ENCODE measurements at places on chromosomes 6 and 20.

GRCh38 chr20:23776067-23776771 is 25.5 kb upstream of the CST1 start:
- no peak for DNase-seq

GRCh38 chr6:10460096-10460495 is 45.2 kb upstream of the TFAP2A start:
- no peak for DNase-seq

DNA sequence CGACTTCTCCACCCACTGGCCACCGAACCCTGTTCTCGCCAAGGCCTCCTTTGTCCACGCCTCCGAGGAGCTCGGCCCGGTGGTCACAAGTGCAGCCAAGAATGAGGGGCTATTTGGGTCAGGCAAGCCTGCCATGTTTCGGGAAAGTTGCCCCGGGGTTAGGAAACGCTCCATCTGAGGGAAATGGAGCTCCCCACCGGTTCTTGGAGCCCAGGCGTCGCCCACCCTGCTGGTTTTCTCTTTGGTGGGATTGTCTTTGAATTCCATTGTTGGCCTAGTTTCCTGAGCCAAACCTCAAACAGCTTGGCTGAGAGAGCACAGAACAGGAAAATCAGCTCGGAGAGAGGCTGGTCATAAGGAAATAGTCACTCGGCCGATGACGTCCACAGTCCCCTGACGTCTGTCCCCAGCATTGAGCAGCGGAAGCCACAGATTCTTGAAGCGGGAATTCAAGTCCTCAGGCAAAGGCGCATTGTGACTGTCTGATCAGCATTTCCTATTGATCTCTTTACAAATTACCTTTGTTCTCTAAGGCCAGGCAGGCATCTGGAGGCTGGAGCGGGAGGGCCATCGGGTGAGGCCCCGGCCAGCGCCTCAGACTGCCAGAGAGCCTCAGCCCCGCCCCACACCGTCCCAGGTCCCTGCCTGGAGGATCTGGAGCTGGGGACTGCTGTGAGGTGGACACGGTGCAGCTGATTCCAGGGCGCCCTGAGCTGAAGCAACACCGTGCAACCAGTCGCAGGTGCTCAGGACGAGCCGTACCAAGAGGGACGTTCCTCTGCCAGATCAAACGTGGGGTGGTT is 138.6 kb downstream of the DLL1 start:
- DNase-seq = no peak

DNA sequence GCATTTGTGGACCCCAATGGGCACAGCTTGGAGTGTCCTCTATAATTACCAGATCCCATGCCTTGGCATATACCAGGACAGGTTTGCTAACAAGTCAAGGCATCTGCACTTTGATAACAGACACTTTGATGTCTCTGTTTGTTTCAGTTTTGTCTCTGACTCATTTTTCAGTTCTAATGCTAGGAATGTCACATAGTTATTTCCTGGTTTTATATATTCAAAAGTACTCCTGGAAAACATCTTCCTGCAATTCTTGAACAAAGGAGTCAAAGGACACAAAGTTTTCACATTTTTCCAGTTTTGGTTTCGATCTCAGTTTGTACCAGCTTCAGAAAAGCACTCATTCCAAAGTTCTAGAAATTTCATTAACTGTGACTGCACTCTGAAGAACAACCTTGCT is 188.1 kb downstream of the FOXC1 start:
- DNase-seq = no peak

- no peak for DNase-seq
These were observed 11.5 kb upstream of the SSR1 start for GRCh38 chr6:7324520-7324919.

- no peak for DNase-seq
These were observed 40.0 kb downstream of the CPXM1 start for GRCh38 chr20:2760297-2760951.

DNA sequence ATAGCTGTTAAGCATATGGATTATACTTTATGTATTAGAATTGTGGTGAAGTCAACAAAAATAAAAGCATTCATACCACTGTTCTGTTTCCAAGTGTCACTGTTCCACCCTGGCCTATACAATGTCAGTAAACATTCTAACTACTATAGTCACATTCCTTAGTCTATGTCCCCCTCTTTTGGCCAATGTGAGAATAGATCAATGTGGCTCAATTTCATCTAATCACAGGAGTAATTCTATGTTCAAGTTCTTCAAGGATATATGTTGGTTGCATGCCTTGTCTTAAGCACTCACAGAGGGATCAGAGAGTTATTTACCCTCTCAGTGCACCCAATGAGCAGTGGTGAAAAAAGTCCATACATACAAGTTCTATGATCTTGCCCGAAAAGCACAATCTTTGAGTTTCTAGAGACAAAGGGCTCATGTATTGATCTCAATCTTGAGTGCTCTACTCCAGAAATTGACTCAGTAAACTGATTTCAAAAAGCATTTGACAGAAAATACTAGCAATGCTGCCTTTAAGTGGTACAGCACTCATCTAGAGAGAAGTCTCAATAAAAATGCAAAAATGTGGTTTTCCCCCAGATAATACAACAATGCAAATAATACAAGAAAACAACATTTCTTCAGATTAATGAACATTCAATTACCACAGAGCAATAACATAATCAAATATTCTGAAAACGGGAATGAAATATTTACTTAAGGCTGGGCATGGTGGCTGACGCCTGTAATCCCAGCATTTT is 16.5 kb downstream of the SMLR1 start:
- no peak for DNase-seq

GRCh38 chr6:108762394-108762793 is 85.8 kb upstream of the ARMC2 start:
- no peak for DNase-seq

DNA sequence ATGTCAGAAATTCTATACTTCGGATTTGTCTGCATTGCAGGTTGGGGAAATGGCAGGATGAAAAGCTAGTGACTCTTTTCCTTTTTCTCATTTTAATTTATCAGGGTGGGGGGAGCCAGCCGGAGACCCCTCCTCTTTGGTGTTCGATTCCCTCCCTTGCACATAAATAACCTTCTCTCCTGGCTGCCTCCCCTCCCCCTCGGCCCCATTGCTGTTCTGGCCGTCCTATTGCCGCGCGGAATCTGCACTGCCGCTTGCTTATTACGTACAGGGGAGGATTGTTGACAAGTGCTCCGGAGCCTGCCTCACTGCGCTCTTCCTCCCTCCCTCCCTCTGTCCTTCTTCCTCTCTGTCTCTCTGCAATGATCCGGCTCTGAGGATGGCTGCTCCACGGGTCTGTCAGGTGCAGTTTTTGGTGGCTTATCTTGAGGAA is 154.7 kb downstream of the JARID2 start:
- no peak for DNase-seq

DNA sequence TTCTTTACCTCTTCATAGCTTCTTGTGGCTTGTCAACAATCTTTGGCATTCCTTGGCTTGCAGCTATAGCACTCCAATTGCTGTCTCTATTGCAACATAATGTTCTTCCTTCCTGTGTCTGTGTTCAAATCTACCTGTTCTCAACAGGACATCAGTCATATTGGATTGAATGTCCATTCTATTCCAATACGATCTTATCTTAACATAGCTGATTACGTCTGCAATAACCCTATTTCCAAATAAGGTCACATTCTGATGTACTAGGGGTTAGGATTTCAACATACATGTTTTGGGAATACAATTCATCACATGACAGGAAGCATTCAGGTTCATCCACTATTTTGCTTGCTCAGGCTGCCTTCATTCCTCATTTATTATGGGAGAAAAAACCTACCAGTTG is 684.4 kb upstream of the CITED2 start:
- no peak for DNase-seq

DNA sequence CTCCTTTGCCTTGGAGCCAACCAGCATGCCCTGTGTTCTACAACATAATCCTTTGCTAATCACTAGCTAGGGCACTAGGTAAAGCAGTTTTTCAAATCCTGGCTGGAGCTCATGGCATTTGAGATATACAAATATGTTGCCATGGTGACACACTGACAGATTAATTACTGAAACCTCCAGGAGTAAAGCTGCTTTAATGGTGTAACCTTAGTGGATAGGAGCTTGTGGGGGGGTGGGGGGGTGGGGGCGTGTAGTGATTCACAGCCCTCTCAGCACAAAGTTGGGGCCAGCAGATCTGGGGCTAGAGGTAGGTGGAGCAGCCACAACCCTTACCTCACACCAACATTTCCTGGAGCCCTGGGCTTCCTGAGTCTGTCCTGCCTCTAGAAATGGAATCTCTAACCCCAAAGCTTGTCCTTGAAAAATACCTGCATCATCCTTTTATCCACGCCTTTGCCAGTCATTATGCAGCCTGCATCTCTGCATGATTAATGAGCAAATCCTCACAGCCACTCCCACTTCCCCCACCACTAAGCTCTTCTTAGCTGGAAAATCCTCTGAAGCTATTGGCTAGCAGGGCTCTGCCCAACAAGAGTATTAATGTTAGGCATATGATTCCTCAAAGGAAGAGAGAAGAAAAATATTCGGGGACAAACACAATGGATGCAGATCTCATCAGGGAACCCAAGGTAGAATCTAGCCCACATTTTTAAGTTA is 84.5 kb upstream of the PRND start:
- no peak for DNase-seq

DNA sequence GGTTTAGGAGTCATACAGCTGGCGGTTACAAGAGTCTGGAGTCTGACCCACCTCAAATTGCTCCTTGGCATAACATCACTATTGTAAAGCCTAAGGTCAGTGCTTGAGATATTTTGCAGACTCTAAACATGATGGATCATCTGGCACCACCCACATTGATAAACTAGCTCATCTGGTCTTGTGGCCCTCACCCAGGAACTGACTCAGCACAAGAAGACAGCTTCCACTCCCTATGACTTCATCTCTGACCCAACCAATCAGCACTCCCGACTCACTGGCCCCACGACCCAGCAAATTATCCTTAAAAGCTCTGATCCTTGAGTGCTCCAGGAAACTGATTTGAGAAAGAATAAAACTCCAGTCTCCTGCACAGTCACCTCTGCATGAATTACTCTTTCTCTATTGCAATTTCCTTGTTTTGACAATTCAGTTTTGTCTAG is 115.9 kb downstream of the CD24 start:
- no peak for DNase-seq

- peak; percentile 46 for DNase-seq
These were observed 108.7 kb downstream of the NCOA3 start for GRCh38 chr20:47610247-47610944.

DNA sequence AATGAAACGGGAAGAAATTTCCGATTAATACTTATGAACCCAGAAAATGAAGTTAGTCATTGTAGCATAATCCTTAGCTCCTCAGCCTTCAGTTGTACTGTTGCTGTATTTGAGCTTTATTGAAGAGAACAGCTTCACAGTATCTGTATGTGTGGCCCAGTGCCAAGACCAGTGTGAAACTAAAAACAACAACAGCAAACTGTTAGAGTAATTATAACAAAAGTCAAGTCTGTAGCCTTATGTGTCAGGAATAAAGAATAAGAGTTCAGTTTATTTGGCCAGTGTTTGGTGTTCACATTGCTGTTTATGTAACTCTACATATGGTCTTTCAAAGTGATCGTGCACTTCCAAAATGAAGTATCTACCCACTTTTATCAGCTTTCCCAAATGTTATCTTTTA is 70.9 kb downstream of the ARID1B start:
- DNase-seq = no peak

DNA sequence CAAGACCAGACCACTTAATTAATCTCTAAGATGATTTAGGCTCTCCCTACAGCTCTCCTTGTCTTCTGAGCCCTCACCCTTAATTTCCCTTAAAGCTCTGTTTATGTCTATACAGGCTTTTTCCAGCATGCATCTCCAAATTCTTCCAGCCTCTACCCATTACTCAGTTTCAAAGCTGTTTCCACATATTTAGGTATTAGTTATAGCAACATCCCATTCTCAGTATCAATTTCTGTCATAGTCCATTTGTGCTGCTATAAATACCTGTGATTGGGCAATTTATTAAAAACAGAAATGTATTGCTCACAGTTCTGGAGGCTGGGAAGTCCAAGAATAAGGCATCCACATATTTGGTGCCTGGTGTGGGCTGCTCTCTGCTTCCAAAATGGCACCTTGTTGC is 2.3 kb upstream of the SERPINB1 start:
- no peak for DNase-seq

GRCh38 chr6:93859971-93860370 is 440.6 kb upstream of the EPHA7 start:
- DNase-seq = no peak

DNA sequence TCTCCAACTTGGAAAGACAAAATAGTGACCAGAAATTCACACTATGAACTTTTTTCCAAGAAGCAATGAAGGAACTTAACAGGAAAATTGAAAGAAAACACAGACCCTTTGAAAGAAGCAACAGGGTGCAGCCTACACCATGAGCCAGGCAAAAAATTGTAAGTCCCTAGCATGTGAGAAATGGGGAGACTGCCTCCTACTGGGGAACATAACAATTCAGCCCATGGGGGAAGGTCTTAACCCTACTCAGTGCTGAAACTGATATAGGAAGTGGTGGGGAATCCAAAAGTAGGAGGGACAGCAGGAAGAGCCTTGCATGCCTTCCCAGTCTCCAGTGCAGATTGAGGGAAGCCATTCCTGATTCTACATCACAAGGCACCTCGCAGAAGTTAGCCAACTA is 235.1 kb upstream of the UFL1 start:
- no peak for DNase-seq

- no peak for DNase-seq
These were observed 71.1 kb downstream of the SRC start for GRCh38 chr20:37416848-37417616.

GRCh38 chr20:1061484-1062221 is 56.7 kb upstream of the PSMF1 start:
- DNase-seq = no peak

GRCh38 chr6:1503811-1504210 is 105.9 kb upstream of the FOXC1 start:
- DNase-seq = no peak

DNA sequence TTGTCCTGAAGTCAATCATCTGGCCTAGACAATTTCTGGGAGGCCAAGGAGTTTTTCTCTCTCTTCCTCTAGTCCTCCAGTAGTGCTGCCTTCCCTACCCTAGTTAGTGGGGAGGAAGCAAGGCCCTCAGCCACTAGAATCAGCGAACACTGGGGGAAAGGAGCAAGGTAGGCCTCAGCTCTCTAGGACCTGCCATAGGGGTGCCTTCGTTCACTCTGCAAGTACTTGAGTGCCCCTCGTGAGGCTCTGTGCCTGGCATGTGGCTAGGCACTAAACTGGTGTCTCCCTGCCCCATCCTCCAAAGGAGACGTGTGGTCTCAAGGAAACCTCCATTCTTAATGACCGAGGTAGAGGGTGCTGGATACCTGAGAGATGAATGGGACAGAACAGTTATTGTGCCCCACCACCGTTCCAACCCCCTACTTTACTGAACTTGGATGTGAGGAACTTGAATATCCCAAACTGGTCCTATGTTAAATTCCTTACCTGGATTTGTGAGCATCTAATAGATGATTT is 1.1 kb downstream of the DEF6 start:
- no peak for DNase-seq

GRCh38 chr20:40967700-40968099 is 60.9 kb upstream of the TOP1 start:
- DNase-seq = no peak

- no peak for DNase-seq
These were observed 71.8 kb downstream of the LCA5 start for GRCh38 chr6:79465381-79465780.

DNA sequence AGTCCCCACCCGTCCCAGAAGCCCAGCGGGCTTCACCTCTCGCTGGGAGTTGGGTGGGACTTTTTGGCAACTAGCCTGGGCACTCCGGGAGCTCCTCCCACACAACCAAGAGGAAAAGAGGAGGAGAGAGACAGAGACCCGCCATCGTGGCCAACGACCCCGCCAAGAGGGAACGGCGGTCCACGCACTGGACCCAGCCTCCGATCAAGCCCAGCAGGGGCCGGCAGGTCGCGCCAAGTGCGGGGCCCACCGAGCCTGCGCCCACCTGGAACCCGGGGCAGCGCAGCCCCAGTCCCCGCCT is 3.0 kb upstream of the TMEM14C start:
- DNase-seq = no peak

All from stimulated activated CD4-positive, alpha-beta T cell treated with anti-CD3 and anti-CD28 coated beads, Interleukin-1b, Interleukin-23, amount 100 ng/mL, for 24 hours (primary cell).